Right lung (tissue), 10 donors: ENCODE measurements at places on chromosomes 11 and 22. TPM values are rescaled to one million over a fixed set of nuclear protein-coding genes. Genes with fewer than 3 reads are reported as not detected.

The OTOG gene
- 0.06 TPM for polyA plus RNA-seq

The LGR4 gene
- polyA plus RNA-seq = 26.3 TPM

The OR6Q1 gene
- polyA plus RNA-seq = not detected

The TMEM151A gene
- 0.40 TPM for polyA plus RNA-seq

The RAB38 gene
- polyA plus RNA-seq = 23.9 TPM

The PDE2A gene
- 9.5 TPM for polyA plus RNA-seq

The PUS3 gene
- polyA plus RNA-seq = 19.3 TPM

The API5 gene
- polyA plus RNA-seq = 112 TPM

The FAM180B gene
- 0.30 TPM for polyA plus RNA-seq

The CATSPERZ gene
- polyA plus RNA-seq = 0.33 TPM

The C11orf86 gene
- not detected for polyA plus RNA-seq

The LSP1 gene
- 5.4 TPM for polyA plus RNA-seq

The OR52N4 gene
- not detected for polyA plus RNA-seq

The SCT gene
- 1.6 TPM for polyA plus RNA-seq

The FCHSD2 gene
- 47.7 TPM for polyA plus RNA-seq

The CBLIF gene
- not detected for polyA plus RNA-seq

The SHANK3 gene
- 15.7 TPM for polyA plus RNA-seq

The PRR33 gene
- polyA plus RNA-seq = 0.05 TPM

The STK33 gene
- polyA plus RNA-seq = 29.2 TPM

The SMIM35 gene
- 0.51 TPM for polyA plus RNA-seq

The MS4A15 gene
- polyA plus RNA-seq = not detected

The KCNE3 gene
- 15.5 TPM for polyA plus RNA-seq

The HTR3A gene
- not detected for polyA plus RNA-seq

The HBG2 gene
- 2,971 TPM for polyA plus RNA-seq

The OR51A4 gene
- not detected for polyA plus RNA-seq
